Activated CD4-positive, alpha-beta T cell treated with anti-CD3 and anti-CD28 coated beads for 24 hours (primary cell): ENCODE measurements at places on chromosomes 2 and 18.

- DNase-seq, result no peak
Measured at GRCh38 chr2:129087133-129087813, 768.6 kb upstream of the HS6ST1 start.

DNA sequence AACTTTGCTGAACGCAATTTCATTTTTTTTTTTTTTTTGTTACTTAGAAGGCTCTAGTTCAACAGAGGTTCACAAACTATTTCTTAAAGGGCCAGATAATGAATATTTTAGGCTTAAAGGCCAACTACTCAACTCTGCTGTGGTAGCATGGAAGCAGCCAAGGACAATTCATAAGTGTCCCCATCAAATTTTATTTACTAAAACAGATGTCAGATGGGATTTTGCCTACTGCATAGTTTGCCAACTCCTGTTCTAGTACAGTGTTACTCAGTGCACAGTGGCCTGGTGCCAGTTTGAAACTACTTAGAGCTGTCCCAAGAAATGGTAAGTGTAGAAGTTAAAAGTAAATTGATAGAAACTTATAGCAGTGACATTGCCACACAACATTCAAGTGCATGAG, 949.4 kb upstream of the FANCL start:
- no peak for DNase-seq

DNA sequence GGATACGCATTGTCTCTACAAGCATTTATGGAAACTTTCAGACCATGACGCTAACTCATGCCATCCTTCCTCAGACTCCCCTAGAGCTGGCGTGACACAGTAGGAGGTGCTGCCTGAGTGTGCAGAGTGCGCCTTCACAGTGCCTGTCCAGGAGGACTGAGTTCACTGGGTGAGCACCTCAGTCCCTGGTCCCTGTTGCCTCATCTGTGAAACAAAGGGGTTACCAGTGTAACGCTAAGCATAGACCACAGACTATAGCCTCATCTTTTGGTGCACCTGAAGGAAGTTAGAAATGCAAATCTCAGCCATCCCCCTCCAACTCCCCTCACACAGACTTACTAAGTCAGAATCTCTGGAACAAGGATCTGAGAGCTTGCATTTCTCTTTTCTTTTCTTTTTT, 142.8 kb downstream of the TMEM17 start:
- no peak for DNase-seq

- DNase-seq, result no peak
Measured at GRCh38 chr2:241223211-241224017, 34.9 kb downstream of the ANO7 start.

DNA sequence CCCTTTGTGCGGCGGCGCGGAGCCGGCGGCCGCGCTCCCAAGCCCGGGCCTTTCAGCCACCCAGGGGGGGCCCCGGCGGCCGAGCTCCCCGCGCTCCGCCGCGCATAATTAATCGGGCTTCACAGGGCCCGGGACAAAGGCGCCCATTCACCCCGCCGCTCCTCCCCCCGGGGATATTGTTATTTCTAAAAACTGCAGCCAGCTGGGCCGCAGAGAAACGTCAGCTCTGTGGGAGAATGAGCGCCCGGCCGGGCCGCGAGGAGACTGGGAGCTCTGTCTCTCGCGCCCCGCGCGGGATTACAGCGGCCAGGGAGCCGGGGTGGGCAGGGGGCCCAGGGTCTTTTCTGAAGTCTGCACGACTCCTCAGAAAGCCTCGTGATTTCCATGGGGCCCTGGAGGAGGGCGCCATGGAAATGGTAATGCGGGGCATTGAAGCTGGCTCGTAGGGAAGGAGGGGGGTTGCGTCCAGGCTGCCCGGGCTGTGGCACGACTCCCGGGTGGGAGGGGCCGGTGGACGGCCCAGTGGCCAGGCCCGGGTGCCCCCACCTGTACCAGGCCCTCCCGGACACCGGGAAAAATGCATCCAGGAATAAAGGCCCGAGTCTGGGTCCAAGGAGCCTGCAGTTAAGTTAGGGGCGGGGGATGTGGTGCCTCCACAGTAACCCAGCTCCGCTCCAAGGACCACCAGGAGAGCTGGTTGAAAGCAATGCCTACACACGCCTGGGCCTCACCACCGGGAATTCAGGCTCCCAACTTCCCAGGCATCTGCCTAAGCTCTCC, 125.3 kb downstream of the ZFP36L2 start:
- DNase-seq, result no peak

GRCh38 chr2:224190936-224191270, 151.8 kb upstream of the SERPINE2 start:
- DNase-seq, result no peak

GRCh38 chr2:69384618-69385081, 2.4 kb downstream of the GFPT1 start:
- no peak for DNase-seq

- DNase-seq, result no peak
Measured at GRCh38 chr18:22974707-22975106, 41.6 kb downstream of the RBBP8 start.

DNA sequence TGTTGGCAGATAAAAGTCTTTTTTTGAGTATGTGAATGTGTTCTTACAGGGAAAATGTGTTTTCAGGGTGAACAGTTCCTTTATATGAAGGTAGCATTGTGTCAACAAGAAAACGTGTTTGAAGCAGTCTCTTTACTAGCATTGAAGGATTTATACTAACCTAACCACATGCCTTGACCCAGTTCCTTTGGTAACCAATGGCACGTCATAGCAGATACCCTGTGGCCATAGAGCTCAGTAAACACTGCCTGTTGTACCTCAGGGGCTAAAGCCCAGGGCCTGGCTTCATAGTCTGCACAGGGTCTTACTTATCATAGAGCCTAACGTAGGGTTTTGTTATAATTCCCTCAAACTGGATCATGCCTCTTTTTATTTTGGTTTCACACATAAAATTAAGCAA, 32.1 kb upstream of the NFU1 start:
- DNase-seq, result no peak

- DNase-seq, result peak; percentile 12
Measured at GRCh38 chr2:171522052-171522787, at the start of gene CYBRD1. TSS of gene CYBRD1 (plus strand) at chr2:171522474. CDS start at chr2:171522546, 72 bp downstream.

- DNase-seq, result no peak
Measured at GRCh38 chr2:22817197-22817596, 567.8 kb upstream of the KLHL29 start.

DNA sequence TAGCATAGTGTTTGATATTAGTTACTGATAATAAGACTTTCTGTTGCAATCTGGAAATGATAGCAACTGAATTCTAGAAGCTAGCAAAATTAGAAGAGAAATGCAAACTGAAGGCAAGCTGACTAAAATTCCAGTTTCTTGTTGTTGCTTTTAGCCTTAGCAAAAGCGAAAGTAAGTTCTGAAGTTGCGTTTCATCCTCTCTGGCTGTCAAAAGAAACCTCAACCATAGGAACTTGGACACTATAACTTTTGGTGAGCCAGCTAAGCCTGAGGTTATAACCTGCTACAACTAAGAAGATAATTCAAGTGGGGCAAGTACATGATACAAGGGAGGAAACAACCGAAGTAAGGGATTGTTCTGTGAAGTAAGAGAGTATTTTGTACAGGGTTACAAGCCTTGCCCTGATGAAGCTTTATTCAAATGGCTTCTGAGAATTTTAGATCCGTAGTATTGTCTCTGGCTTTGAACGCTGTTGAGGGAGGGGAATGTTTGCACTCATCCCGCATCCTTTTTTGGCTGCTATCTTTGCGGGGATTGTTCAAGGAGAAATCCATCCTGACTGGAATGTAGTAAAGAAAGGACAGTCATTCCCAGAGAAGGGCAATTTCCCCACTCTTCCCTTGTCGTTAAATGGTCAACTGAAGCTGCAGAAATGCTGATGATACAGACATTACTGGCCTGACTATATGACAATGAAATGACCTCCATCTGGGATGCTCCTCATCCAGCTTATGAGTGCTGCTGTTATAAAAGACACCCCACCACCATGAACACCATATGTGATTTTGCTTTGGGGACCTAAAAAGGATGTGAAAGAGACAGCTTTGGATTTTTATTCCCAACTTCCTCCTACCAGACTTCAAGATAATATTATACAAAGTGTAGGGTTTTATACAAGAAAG, 7.0 kb upstream of the TMX3 start:
- no peak for DNase-seq

- no peak for DNase-seq
Measured at GRCh38 chr2:130871843-130872740, 35.4 kb downstream of the ARHGEF4 start.

- no peak for DNase-seq
Measured at GRCh38 chr18:63216516-63217311, 102.9 kb downstream of the BCL2 start.
